HTR-8/SVneo (cell line): ENCODE measurements at places on chromosomes 2 and 18.

GRCh38 chr2:67782443-67782842 lies 280.4 kb downstream of the C1D start:
- DNase-seq: no peak

- no peak for DNase-seq
These were observed 296.9 kb upstream of the RND3 start for GRCh38 chr2:150784389-150784788.

- no peak for DNase-seq
These were observed 79.6 kb downstream of the ROCK2 start for GRCh38 chr2:11264818-11265217.

DNA sequence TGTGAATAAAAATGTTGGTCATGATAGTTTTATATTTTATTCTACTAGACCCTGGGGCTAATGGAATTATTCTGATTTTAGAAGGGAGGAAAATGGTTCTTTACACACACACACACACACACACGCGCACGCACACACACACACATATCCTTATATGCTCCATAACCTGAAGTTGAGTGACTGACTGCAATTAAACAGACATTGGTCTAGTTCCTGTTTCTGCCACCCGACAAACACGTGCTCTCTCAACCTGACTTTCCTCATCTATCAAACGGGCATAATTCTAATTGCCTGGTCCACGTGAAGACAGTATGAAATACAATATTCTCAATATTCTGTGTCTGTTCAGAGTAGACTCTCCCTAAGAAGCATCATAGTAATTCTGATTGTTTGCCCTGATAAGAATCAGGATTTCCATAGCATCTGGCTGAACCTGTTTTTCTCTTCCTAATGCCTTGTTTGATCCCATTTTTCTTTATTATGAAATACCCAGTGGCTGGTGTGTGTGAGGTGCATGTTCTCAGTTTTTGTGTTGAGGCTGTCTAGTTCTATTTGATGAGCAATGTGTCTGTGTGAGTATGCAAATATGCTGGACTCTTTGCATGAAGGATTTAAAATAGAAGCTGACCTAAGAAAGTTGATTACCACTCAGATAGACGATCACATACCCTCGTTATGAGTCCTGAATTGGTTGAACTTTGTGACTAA lies 51.0 kb downstream of the SETBP1 start:
- no peak for DNase-seq

DNA sequence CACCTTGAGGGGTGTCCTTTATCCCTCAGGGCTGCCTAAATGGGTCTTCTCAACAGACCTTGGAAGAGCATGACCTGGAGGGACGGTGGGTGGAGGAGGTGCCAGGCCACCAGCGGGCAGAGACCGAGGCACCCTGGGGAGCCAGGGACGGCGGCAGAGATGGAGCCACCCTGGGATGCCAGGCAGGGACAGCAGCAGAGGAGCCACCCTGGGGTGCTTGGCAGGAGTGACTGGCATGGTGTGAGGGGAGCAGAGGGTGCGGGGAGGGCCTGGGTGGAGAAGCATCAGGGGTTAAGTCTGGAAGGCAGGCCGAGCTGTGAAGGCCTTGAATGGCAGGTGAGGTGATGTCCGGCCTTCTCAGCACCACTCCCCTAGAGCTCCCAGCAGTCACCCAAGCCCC lies 56.1 kb downstream of the CIB4 start:
- DNase-seq: no peak

- DNase-seq: no peak
These were observed 6.9 kb upstream of the KCNE4 start for GRCh38 chr2:223044916-223045700.

GRCh38 chr2:96146153-96146880 lies 1.1 kb upstream of the DUSP2 start:
- no peak for DNase-seq

- DNase-seq: no peak
These were observed 43.9 kb downstream of the MEIS1 start for GRCh38 chr2:66478731-66479316.

DNA sequence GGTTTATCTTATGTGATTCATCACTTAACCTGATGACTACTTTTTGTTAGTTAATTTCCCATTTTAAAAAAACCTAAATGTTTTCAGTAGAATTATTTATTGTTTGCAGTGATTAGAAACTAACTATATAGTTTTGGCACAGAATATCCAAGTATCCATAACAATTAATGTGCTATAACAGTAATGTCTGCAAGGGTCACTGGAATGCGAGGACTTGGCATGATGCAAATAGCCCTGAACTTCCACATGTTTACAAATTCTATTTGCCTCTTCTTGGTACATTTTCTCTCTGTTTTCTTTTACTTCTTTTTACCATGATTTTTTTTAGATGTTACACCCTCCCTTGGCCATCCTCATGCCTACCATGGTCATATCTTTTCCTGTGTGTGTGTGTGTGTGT lies 49.3 kb upstream of the GALNT3 start:
- DNase-seq: no peak

GRCh38 chr2:230849633-230850357 lies 14.9 kb upstream of the ITM2C start:
- DNase-seq: peak; percentile 50

DNA sequence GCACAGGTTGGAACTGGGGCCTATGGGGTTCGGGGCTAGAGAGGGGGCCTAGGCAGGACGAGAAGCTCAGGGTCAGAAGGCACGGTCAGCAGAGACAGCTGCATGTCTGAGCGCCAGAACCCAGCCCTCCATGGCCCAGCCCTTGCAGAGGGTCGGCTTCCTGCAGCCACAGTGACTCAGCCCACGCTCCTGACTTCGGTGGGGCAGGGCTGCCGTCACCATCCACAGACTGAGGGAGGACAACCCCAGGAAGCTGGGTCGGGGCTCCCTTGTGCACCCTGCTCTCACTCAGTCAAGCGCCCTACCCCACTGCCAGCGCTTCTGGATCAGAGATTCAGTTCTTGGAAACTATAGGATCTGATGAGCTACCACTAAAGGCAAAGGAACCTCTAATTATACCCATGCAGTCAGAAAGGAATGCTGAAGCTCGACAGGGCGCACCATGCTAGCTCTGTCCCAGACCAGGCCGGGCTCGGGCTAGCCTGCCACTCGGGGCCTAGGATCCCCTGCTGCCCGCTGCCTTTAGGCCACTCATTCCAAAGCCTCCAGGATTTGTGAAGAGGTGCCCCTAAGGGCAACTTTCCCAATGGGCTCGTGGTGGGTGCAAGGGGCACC lies 3.0 kb downstream of the ACTR1B start:
- no peak for DNase-seq

DNA sequence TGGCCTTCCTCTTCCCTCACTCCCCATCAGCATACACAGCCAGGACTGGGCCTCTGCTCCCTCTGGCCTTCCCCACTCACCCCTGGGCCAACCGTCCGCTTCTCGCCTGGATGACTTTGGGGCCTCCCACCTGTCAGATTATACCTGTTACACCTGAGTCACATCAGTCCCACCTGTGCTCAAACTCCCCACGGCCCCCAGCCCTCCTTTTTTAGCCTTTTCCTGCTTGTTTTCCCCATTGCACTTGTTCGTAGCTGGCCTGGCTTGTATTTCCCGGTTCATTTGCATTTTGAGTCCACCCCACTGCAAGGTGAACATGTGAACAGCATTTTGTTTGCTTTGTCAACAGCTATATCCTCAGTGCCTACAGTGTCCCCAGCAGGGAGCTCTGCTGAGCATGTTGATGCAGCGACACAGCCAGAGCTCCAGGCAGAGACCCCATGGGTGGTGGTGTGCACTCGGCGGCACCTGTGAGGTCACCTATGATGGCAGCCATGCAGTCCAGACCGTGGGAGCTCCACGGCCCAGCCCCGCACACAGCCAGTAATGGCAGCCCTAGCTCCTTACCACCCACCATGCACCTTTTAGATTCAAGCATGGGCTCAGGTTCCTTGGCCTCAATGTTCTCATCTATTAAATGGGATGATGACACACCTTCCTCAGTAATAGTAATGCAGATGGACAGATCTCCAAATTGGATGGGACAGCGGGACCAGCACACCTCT lies 276.4 kb upstream of the HS6ST1 start:
- DNase-seq: no peak

- no peak for DNase-seq
These were observed 54.7 kb downstream of the INO80D start for GRCh38 chr2:206031162-206031784.

DNA sequence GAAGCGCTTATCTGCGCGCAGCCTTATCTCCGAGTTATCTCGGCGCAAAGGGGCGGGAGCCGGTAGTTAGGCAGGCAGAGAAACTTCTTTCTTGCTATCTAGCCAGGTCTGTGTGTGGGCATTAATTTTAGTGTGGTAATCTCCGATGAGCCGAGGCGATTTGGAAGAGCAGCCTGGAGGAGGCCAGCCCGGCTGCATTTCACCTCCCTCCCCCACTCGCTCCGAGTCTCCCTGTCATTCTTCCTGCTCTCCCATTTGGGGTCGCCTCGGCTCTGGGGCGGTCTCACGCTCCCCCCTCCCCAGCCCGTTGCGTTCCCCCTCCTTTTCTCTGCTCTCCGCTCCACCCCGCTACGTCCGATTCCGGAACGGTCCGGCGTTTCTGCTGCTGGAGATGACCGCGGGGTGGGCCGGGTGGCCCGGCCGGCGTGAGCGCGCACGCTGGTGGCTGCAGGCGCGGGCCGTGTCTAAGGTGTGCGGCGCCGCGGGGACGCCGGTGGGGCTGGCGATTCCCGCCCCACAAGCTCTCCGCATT lies 566 bp downstream of the GATA6 start:
- peak; percentile 24 for DNase-seq

DNA sequence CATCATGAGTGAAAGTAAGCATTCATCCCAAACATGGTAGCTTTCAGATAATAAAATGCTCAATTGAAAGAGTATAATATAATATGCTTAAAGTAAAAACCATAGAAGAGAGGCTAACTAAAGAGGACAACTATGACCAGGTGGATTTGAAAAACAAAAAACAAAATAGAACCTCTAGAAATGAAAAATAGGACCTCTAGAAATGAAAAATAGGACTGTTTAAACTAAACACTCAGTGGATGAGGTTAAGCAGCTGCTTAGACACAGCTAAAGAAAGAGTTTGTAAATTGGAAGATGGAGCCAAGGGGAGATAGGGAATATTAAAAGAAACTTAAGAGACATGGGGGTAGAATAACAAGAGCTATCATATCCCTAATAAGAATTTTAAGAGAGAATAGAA lies 301.6 kb downstream of the BCL2 start:
- no peak for DNase-seq

- DNase-seq: peak; percentile 10
These were observed at the start of gene RAPGEF4 for GRCh38 chr2:172735582-172736423. Gene RAPGEF4 (plus strand): TSS chr2:172735845. CDS start chr2:172735984, 139 bp downstream.

DNA sequence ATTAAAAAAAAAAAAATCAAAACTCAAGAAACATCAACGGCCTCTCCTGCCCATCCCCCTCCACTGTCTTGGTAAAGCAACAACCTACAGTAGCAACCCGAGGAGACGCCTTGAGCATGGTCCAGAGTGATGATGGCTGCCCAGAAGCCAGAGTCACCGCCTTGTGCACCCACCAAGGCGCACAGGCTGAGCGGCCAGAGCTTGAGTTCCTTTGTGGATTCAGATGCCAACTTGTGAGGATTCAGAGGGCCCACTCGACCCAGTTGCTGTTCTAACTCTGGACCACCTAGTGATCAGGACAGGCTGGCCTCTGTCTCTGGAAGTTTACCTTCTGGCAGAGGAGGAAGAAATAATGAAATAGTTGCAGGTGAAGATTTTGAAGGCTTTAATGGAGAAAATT lies 105.0 kb downstream of the PDCL3 start:
- DNase-seq: no peak
